ENCODE measurements at places on chromosomes 7 and 10.

- no peak overlapping the region for H3K27ac ChIP-seq
- no peaks in the 10 kb centered on the region for H3K36me3 ChIP-seq
Observed at GRCh38 chr10:105387971-105388370, 746.9 kb downstream of the SORCS3 start.

GRCh38 chr10:89142590-89142989, 64.5 kb downstream of the CH25H start:
- H3K4me1 ChIP-seq = no peaks in the 10 kb centered on the region
- no peaks in the 10 kb centered on the region for H3K27me3 ChIP-seq
- DNase-seq = no peak
- no peak overlapping the region for H3K4me3 ChIP-seq
- no peak overlapping the region for H3K27ac ChIP-seq
- no peaks in the 10 kb centered on the region for H3K36me3 ChIP-seq

DNA sequence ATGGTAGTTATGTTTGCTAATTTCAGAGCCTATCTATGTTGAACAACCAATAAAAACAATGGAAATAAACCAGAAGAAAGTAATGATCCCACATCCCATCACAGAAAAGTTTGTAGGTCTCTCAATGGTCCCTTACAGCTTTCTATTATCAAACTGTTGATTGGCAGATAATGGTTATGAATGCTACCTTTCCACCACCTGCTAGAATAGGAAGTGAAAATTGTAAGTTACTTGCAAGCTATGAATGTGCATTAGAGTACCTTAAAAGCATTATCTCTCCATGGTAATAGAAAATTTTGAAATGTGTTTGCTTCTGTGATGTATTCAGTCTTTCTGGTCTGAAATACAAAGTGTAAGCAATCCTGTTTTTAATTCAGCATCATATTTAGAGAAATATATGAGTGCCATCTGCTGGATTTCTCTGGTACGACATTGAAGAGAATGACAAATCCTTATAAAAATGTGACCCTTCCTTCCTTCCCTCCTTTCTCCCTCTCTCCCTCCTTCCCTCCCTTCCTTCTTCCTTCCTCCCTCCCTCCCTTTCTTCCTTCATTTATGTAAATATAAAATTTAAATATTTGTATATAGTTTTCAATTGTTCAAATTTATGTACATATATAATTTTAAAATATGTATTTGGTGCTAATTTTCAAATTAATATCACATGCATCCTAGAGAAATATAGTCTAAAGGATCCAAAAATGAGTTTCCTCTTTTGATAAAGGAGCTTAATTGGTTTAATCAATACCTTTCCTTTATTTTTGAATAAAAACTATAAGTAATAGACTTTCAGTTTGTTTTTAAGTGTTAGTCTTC, 41.4 kb upstream of the PNLIPRP3 start:
- H3K4me3 ChIP-seq = no peak overlapping the region
- H3K27me3 ChIP-seq = no peaks in the 10 kb centered on the region
- H3K4me1 ChIP-seq = no peaks in the 10 kb centered on the region
- DNase-seq = no peak
- H3K36me3 ChIP-seq = no peaks in the 10 kb centered on the region

DNA sequence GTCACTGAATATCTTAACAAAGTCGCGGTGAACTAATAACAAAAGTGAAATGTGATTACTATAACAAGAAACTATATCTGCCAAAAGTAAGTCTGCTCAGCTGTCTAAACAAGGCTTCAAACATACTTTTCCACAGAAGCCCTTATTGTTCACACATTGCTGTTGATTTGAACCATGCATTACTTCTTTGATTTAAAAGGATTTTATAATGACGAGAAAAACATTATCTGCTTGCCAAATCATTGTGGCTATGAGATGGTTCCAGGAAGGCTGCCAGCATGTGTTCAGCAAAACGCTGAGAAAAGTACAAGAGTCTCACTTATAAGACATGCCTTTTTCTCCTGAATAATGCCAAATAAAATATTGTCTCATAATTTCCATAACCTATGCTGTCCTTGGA, 24.4 kb downstream of the RNF133 start:
- H3K4me3 ChIP-seq = no peak overlapping the region
- DNase-seq = peak; percentile 63
- H3K27ac ChIP-seq = peak overlapping the region; percentile 55
- no peaks in the 10 kb centered on the region for H3K36me3 ChIP-seq
- H3K27me3 ChIP-seq = no peaks in the 10 kb centered on the region

DNA sequence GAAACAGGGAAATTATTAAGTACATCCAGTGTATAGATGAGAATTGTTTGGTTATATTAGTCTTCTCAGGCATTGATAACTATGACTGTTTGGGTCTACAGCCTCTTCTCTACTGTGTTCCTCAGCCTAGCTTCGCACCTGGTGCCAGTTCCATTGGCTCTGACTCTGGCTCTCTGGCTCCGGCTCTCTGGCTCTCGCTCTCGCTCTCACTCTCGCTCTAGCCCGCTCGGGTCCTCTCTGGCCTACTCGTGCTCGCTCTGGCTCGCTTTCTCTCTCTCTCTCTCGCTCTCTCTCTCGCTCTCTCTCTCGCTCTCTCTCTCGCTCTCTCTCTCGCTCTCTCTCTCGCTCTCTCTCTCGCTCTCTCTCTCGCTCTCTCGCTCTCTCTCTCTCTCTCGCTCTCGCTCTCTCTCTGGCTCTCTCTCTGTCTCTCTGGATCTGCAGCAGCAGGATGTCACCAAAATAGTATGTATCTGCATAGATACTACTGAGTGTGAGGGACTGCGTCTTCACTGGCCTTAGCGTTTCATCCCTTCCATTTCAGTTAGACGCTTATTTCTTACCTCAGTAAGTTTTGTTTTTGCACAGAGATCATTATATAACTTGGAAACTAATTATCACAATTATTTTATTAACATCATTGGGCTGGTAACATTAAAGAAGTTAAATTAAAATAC, 6.5 kb upstream of the SSBP1 start:
- no peaks in the 10 kb centered on the region for H3K27me3 ChIP-seq
- no peak overlapping the region for H3K4me3 ChIP-seq
- no peak overlapping the region for H3K27ac ChIP-seq
- no peaks in the 10 kb centered on the region for H3K4me1 ChIP-seq

GRCh38 chr7:356087-356486, 66.1 kb downstream of the FOXL3 start:
- peaks cover 12% of the 10 kb centered on the region for H3K4me1 ChIP-seq
- H3K4me3 ChIP-seq = no peak overlapping the region
- no peak for DNase-seq
- H3K36me3 ChIP-seq = no peaks in the 10 kb centered on the region
